Central memory CD4-positive, alpha-beta T cell (primary cell): ENCODE measurements at places on chromosomes 5 and 9.

DNA sequence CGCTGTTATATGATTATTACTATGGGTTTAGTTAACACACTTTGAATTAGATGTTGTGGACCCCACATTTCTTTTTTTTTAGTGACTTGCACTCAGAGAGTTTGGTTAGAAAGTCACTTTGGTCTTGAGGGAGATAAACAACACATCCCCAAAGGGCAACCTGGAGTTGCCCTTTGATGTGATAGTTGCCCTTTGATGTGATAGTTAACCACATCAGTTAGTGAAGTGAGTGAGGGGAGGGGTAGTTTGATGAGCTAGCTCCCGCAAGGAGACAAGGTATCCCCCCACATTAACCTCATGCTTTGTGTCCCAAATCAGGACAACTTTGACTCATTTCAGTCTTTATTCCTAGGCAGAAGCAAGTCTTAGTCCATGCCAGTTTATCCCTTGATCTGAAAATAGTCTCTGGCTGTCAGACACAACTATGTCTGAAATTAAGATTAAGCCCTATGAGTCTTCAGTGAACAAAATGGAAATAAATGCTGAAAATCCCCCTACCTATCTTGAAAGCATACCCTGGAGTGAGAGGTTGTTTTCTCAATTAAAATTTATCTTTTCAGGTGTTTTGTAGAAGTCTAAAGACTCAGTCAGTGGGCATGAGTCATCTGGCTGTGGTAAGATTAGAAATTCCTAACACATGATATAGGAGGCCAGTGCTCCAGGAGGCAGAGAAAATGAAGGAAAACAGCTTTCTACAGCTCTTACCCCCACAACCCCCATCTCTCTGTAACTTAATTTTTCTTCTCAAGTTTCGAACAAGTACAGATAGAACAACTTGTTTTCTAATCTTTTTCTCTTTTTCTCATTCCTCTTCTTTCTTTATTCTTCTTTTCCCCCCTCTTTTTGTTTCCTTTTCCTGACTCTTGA is 208.9 kb upstream of the DMRTA1 start:
- DNase-seq = no peak

- no peak for DNase-seq
Observed at GRCh38 chr5:102049517-102049916, 246.6 kb downstream of the SLCO4C1 start.

GRCh38 chr5:460273-460625 is 17.3 kb downstream of the EXOC3 start:
- DNase-seq = no peak

DNA sequence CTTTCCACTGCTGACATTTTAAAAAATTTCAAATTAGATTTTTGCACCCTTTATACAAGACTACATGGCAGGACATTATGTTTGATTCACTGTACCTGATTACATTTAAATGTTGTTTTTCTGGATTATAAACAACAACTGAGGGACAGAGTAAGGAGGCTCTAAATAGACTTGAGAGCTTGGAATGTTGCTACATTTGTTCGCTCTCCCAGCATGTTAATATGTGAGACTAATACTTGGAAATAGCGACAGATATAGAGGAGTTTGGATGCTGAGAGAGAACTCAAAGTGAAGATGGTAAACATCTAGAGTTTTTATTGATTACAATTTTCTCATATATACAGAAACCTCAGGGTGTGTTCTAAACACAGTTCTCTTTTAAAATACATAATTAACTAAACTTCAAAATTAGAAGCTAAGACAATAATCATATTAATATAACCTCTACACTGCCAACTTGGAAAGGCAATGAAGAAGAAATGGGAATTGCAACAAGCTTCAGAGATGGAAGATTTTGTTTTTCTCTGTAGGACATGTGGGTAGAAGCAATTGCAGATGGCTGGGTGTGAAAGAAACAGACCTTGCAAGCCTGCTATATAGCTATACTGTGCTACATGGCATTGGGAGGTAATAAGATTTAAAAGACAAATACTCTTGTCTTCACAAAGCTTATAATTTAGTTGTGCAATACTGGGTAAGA is 1.4 kb upstream of the NDFIP1 start:
- no peak for DNase-seq

GRCh38 chr5:40976041-40976440 is 66.7 kb downstream of the C7 start:
- no peak for DNase-seq
